ENCODE measurements at places on chromosomes 2 and 18.
A peak's percentile ranks its signal among the peaks of the same experiment; 100 is the strongest.

- DNase-seq: peak; percentile 67
Measured at GRCh38 chr2:31347750-31348149, 66.8 kb downstream of the XDH start.

- no peak for DNase-seq
Measured at GRCh38 chr2:226877491-226877890, 41.6 kb downstream of the RHBDD1 start.

DNA sequence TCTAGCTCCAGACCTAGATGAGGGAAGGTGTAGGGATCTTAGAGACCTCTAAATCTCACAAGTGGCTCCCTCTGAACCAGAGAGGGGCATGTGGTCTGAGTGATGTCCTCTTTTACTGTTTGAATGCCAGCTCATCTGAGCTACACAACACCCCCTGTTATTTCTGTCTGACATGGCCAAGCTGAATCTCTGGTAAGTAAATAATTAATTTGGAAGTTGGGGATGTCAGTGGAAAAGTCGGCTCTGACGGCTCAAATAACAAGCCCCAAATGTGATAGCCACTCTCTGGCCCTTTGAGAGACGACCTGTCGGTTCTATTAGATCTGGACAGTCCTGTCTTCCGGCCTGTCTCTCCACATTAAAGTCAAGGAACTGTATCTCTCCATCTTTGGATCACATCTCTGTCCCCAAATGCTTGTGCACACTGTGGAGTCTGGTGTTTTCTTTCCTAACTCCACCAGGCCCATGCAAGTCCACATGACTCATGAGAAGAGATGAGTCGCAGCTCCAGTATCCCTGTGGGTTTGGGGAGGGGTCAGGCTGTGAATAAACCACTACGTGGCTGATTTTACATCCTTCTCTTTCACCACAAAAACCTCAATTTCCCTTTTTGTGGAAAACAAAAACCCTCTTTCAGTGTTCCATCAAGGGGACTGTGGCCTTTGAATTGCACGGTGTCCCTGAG, 52.5 kb downstream of the SETBP1 start:
- peak; percentile 78 for DNase-seq

GRCh38 chr2:223697316-223697891, 95.2 kb upstream of the SCG2 start:
- no peak for DNase-seq

DNA sequence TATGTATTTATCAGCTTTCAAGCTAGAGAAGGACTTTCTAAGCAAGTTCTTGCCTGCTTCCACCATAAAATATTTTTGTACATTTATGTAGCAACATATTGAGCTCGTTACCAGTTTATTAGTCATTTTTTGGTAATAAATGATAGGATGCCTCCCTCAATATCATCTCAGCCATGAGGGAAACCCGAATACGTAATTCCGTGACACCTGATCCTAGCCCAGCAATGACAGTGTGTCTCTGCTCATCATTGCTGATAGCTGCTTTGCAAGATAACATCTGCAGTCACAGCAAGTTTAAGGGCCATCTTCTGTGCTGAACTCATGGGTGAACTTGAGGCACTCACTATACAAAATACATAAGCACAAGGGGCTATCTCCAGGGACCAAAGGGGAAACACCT, 62.2 kb downstream of the COL6A3 start:
- no peak for DNase-seq

GRCh38 chr2:182482511-182482910, 55.7 kb upstream of the PDE1A start:
- DNase-seq: no peak

DNA sequence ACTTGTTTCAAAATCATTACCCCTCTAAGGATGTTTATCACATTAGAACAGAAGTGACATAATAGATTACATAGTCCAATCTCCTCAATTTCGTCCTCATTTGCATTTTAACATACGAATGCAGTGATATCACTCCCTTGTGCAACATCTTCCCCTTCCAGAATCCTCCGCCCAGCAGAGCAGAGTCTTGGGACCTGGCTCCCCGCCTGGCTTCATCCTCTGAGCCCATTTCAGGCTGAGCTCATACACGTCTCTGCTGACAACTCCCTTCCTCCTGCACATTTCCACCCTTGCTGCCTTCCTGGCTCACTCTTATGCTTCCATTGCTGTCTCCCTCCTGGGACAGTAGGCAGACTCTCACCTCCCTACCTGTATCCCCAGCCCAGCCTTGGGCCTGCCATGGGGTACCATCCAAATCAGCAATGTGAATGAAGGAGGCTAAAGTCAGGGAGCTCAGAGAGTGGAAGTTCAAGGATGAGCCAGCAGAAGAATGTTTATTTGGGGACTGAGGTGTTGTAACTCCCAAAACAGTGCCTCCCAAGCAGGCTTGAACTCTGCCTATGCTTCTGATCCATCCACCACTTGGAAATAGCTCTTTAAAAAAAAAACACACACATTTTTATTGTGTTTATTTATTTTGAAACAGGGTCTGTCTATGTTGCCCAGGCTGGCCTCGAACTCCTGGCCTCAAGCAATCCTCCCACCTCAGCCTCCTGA, 165.2 kb downstream of the TMEM200C start:
- DNase-seq: no peak

GRCh38 chr2:222352981-222353380, 54.2 kb upstream of the PAX3 start:
- no peak for DNase-seq

DNA sequence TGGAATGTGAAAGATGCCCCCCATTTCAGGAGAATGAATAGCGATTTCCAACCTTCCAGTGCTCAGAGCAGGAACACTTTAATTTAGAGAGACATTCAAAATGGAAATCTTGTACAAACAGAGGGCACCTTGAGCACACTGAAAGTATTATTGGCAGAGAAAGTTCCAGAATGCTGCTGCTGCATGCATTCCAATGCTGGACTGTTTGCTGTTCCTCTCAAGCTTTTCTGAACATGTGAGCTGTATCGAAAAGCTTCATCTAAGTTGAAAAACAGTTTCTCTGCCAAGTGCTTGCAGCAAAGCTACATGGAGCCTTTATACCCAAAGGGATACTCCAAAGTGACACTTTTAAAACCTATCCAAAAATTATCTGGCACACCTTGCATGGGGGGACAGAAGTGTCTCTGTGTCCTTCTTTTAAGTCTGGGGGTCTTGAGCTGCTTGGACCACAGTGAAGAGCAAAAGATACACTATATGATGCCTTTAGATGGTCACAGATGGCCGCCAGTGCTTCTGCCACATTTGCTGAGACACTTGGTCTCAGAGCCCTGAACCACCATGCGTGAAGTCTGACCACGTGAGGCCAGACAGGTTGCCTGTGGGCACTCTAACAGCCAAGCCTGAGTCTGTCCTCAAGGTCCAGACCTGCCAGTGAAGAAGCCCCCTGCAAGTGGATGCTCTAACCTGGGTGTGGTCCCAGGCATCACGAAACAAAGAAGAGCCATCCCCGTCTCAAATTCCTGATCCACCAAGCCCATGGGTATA, 18.8 kb downstream of the UXS1 start:
- no peak for DNase-seq

DNA sequence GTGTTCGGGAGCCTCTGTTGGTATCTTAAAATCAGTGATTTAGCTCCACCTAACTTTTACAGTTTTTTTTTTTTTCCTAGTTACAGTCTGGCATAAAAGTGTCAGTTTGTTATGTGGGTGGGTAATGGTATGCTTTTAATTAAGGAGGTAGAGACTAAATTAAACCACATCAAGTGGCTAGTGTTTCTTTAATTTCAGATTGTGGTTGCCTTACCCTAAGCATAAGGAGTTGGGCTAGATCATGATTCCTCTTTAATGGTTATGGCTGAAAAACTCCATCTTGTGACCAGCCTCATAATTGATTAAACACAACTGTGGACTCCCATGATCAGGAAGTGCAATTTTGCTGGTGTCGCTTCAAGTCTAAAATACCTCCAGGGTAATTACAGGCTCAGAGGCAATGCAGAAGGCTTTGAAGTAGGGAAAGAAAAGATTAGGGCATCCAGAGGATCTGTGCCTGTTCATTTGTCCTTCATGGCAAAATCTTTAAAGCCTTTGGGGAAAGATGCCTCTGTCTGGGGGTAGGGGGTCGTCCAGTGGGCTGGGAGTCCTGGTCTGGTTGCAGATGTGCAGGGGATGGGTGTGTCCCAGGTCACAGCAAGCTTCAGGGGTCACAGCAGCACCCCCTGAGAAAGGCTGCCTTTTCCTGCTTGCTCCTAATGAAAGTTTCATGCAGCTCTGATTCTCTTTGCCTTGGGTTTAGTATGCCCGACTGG, 579.2 kb downstream of the BCL11A start:
- no peak for DNase-seq

DNA sequence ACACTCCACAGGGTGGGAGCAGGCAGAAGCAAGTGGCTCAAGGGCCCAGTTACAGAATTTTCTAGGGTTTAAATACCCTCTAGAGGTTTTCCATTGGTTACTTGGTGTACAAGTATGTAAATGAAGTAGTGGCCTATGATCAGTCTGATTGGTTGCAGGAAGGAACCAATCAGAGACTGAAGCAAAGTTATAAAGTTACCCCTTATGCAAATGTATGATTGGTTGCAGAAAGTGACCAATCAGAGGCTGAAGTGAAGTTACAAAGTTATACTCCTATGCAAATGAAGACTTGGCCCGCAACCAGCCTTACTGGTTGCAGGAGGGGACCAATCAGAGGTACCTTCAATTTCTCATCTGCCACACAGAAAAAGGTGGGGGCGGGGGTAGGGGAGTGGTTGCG, 154.6 kb downstream of the INO80D start:
- no peak for DNase-seq

DNA sequence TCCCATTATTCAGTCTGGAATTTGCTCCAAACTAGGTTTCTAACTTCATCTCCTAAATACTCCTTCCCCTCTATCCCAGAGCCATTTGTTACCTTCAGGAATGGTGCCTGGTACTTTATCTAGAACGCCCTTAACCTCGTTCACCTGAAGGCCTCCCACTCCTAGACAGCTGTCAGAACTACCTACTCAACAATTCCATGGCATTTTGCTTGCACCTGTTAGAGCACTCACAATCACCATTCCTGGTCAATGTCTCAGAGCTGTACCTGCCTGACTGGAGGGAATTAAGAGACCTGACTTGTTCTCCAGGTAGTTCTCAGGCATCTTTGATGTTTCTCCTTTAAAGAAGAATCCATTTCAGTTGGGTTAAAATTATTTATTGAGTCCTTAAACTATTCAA, 88.9 kb downstream of the GAREM1 start:
- no peak for DNase-seq

DNA sequence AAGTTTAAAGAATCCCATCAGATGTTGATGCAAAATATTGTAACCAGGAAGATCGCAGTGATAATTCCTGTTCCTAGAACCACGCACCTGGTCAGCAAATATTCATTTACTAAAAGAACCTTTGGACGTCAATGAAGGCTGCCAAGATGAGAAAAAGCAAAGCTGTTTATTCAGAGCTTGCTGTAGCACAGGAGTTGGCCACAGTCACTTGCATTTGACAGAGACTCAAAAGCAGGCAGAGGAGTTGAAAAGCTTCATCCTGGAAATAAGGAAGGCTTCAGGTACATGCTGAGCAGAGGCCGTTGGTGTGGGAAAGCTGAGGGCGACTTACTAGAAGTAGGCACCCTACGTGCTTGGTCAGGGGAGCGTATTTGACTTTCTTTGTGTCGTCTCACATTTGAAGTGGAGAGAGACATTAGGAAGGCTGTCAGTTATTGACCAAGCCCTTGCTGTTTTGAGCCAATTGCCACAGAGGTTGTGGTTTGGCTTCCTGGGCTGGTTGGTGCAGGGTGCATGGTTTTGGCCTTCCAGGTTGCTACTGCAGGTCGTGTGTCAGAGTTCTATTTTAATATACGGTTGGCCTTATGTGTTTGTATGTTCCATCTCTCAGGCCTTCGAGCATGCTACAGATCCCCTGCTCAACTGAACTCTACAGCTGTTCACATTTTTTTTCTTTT, 289.6 kb downstream of the METTL4 start:
- DNase-seq: no peak

DNA sequence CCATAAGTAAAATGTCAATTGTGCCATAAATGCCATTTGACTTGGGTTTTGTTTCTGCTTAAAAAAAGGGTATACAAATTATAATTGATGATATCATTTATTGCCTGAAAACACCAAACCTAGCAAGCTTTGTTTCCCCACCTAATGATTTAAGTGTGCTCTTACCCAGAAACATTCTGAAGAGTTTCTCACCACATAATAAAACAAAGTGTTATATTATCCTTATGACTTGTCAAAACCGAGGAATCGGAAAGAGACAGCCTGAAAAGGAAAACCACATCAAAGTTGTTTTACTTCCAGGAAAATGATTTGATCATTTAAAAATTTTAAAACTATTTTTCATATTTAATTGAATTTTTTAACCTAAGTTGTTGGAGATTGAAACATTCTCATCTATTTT, 170.5 kb upstream of the SLC39A10 start:
- no peak for DNase-seq

DNA sequence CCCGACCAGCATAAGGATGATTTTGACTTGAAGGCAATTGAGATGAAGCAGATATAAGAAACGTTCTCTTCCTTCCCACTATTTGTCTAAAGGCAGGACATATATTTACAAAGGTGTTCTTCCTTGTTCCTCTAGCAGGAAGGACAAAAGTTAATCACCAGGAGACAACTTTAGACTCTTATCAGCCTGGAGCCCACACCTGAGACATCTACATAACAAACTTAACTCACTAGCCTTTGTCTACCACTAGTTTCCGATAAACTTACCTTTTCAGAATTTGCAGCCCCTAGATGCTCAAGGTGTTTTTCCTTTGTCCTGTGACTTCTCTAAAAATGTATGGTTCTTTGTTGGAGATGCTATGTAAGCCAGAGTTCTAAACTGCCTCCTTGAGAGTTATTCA, 1047.8 kb upstream of the NXPH2 start:
- DNase-seq: no peak

Measured in skeletal muscle cell (primary cell).